Activated CD4-positive, alpha-beta T cell treated with anti-CD3 and anti-CD28 coated beads, Interleukin-2, amount 50 U/mL, for 24 hours (primary cell): ENCODE measurements at places on chromosomes 12 and 14.

GRCh38 chr12:108918206-108918605 is 38.3 kb downstream of the DAO start:
- DNase-seq: no peak

DNA sequence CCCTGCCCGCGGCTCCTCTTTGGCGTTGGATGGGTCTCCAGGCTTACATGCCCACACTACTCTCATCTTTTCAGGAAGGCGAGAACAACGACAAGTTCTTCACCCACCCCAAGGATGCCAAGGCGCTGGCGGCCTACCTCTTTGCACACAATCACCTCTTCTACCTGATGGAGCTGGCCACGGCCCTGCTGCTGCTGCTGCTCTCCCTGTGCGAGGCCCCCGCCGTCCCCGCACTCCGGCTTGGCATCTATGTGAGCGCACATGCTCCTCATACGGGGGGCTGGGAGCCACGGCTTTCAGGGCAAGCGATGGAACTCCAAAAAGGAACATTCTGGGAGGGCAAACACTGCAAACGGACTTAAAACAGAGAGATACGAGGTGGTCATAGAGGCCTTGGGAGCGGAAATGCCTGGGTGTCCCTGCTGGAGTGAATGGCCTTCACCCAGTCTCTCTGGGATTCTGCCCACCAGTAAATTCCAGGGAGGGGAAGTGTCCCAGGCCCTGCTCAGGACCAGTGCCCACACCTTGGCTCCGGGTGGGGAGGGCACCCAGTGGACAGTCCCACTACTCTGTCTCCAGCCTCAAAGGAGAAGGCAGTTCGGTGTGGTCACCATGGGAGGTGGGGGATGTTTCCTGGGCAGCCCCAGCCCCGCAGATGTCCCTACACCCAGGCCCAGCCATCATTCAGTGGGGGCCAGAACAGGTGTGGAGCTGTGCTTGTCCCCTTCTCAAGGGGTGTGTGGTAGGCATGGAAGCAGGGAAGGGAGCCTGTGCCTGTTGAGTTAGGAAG is 45.0 kb downstream of the TPCN1 start:
- DNase-seq: no peak

GRCh38 chr12:131135786-131136538 is 182.3 kb downstream of the ADGRD1 start:
- no peak for DNase-seq

- DNase-seq: no peak
Observed at GRCh38 chr12:58882826-58883225, 37.5 kb downstream of the LRIG3 start.

- no peak for DNase-seq
Observed at GRCh38 chr12:39006286-39006685, 100.9 kb upstream of the CPNE8 start.

DNA sequence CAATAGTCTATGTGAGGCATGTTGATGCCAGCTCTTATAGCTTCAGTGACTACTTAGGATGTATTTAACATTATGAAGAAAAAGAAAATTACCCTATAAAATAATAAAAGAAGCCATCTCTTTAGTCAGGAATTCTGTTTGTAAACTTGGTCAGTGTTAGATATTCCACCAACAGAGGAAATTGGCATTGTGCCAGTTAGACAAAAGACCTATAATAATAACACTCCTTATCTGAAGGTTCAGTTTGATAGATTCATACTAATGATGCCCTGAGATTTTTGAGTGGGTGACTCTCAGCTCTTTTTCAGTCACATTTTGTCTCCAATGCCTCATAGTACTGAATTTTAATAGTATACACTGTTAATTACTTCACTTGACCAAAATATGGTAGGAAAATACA is 6.6 kb downstream of the SYT10 start:
- no peak for DNase-seq
